ENCODE measurements at places on chromosomes 13 and 19.

DNA sequence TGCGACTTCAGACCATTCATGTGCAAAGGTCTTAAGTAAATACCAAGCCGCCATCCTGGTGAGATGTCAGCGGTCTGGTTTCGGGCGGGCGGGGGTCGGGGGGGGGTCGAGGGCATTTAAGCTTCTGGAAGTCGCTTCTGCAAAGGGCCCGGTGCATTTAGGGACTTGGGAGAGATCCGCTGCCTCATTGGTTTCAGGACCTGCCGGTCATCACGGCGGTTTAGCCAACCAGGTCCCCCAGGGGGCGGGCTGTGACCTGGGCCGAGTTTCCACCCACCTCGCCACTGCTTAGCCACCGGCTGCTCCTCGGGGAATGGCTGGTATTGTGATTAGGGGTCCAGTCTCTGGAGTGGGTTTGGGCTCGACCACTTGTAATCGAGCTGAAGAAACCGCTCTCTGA, 7.8 kb downstream of the ANKLE1 start:
- DNase-seq: peak; percentile 53

DNA sequence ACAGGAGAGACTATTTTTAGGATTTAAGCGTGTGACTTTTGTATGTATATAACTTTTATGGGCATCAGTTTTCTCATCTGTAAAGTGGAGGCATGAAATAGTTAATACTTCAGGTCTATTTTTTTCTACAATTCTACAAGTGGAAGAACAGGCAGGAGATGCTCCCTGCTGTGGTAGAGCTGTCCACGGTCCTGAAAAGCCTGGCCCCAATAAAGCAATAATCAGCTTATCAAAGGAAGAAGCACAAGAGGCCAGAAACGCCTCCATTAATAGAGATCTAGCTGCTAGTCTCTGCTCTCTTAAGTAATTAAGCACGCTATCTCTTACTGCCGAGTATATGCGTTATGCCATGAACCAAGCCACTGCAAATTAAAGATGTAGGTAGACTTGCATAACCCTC, 28.0 kb upstream of the WASF3 start:
- no peak for DNase-seq

- DNase-seq: no peak
These were observed 218.4 kb upstream of the TMTC4 start for GRCh38 chr13:100892981-100893380.

DNA sequence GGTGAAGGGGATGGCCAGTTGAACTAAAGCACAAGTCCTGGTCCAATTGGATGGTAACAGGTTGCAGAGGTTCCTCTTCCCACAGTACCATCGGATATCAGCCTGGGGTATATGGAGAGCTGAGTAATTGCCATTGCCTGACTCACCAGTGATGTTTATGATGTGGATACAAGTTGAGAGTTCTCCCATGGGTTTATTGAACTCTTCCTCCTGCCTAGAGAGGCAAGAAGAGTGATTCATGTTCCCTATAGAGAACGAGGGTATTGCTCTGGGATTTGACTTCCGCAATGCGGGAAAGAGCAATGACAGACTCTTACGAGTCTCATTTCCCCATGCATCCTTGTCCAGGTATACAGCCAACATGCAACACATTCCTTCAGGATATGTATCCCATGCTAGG, 111.3 kb upstream of the PCDH9 start:
- DNase-seq: no peak

GRCh38 chr13:50214514-50214913, 199.3 kb downstream of the KCNRG start:
- no peak for DNase-seq

DNA sequence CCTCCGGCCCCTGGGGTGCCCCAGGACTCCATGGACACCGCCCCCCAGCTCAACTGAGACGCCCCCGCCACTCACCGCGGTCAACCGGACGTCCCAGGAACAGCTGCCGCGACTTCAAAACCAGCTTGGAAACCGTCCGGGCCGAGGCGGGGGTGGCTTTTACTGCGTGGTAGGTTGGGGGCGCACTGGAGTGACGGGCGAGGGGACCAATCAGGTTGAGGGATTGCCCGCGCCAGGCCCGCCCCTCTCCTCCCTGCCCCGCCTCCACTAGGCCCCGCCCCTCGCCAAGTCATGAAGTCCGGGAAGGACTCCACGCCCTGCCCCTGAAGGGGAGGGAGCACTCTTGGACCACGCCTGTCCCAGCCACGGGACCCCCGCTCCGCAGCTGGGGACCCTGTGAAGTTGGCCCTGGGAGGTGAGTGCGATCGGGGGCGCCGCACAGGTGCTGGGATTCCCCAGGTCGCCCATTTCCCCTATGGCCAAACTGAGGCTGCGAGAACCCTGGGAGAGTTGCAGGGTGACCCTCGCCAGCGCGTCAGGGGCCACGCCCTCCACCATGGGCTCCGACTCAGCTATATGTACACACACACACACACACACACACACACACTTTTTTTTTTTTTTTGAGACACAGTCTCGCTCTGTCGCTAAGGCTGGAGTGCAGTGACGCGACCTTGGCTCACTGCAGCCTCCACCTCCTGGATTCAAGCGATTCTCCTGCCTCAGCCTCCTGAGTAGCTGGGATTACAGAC, at the start of gene PLIN3:
Gene PLIN3 (minus strand): TSS at position 134 of the 752 bp plus-strand sequence. CDS start 6,273 bp downstream, outside the sequence.
- peak; percentile 93 for DNase-seq

- no peak for DNase-seq
These were observed 2723.9 kb downstream of the PCDH9 start for GRCh38 chr13:64506246-64506645.

DNA sequence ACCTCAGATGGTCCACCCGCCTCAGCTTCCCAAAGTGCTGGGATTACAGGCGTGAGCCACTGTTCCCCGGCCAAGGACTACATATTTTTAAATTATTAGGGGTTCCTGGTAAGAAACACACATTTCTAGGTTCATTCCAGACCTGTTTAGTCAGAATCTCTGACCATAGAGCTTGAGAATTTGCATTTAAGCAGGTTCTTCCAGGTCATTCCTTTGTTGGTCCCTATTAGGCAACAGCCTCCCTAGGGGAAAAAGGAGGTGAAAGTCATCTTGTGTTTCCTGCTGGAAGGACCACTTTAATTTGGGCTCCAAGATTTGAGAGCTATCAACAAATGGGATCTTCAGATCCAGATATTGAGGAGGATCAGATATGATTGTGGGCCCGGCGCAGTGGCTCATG, 16.3 kb downstream of the S1PR2 start:
- no peak for DNase-seq

- no peak for DNase-seq
These were observed 449.8 kb downstream of the FGF9 start for GRCh38 chr13:22120646-22121045.

DNA sequence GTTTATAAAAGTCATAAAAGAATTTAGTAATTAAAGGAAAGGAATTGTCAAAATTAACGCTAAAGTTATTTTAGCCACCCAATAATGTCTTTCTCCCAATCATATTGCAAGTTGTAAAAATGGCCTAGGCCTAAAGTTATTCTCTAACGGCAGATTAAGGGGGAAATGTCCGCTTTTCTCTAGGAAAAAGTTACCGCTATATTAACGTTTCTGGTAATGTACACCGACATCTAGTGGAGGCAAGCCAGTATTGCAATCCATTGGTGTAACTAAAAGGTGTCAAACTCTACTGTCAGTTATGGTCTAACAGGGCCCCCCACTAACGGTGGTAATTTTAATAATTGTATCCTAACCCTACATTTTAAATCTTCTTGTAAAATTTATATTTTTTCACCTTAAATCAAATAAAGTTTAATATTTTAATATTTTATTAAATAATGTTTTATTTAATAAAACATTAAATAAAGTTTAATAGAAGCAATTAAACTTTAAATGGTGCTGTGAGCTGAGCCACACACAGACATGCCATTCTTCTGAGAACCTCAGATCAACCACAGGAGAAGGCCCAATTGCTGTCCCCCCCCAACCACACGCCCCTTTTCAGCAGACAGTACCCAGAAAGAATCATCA, 35.9 kb upstream of the ZSCAN5A start:
- peak; percentile 49 for DNase-seq

DNA sequence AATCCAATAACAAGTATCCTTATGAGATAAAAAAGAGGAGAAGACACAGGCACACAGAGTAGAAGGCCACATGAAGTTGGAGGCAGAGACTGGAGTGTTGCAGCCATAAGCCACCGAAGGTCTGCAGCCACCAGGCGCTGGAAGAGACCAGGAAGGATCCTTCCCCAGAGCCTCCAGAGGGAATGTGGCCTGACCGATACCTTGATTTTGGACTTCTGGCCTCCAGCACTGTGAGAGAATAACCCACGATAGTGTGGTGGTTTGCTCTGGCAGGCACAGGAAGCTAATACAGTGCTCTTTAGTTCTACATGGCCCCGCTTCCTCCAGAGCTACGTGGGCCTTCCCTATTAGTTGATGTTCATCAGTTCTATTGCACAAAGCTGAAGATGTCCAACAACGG, 15.3 kb upstream of the SULT2A1 start:
- no peak for DNase-seq

- no peak for DNase-seq
These were observed 235.2 kb downstream of the KCNRG start for GRCh38 chr13:50250401-50250800.

GRCh38 chr19:18975011-18975410, 34.0 kb upstream of the HOMER3 start:
- DNase-seq: no peak

DNA sequence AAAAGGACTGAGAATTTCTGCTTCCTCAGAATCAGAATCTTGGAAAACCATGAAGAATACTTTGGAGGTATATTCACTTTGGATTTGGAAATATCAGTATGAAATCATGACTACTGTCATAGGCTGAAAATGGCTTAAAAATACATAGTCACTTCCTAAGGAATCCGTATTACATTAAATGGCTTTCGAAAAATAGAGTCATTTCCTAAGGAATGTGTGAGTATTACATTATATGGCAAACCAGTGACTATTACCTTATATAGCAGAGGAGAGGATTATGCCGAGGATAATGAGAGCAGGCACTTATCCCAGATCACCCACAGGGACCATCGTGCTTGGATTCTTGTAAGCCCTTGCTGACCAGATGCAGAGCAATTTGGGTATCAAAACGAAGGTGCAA, 1471.8 kb downstream of the EFNB2 start:
- DNase-seq: no peak

DNA sequence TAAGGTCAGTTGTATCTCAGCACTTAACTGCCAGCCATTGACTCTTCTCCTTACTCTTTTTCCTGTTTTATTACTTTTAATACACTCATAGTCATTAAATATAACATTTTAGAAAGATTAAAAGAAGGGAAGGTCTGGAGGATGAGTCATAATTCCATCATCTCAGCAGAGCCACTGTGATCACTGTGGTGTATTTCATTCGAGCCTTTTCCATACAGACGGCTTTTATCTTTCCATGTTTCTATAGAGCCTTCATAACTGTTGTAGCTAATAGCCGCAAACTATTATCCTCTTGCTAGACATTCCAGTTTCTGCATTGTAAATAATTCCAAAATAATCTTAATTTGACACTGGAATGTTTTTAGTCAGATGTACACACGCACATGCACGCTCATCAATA, 4.7 kb upstream of the FLT1 start:
- DNase-seq: no peak

DNA sequence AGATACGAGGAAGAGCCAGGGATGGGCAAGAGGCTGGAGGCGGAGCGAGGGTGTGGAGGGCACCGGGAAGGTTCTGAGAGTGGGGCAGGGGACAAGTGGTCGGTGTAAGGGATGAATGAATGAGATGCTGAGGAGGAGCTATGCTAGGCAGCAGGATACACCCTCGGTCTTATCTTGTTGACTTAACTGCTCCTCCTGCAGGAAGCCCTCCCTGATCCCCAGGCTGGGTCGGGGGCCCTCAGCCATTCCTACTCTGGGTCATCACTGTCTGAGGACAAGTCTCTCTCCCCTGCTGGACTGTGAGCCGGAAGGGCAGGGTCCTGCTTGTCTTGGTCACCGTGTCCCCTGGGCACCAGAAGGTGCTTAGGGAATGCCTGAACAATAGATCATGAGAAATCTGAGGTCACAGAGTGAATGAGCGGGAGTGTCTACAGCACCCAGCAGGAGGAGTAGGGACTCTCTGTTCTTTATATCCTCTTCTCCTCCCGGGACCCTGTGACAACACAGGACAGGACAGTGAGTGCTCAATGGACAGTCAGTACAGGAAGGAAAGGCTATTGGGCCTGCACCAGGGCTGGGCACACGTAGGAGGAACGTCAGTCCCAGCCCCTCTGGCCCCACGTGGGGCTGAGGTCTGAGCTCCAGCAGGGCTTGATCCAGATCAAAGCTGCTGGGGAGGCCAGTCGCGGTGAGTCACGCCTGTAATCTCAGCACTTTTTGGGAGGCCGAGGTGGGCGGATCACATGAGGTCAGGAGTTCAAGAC, 6.5 kb downstream of the NKPD1 start:
- no peak for DNase-seq

- DNase-seq: peak; percentile 64
These were observed 372 bp downstream of the DNAAF3 start for GRCh38 chr19:55165952-55166529.

GRCh38 chr19:1385816-1386215, 2.1 kb downstream of the NDUFS7 start:
- no peak for DNase-seq

- no peak for DNase-seq
These were observed at the start of gene F7 for GRCh38 chr13:113105032-113105920. Gene F7, plus strand, starts transcription at chr13:113105791. Its CDS starts 51 bp downstream, at chr13:113105842.

- no peak for DNase-seq
These were observed 674 bp upstream of the FBXL12 start for GRCh38 chr19:9819596-9819909.

GRCh38 chr13:49749848-49750247, 42.6 kb downstream of the KPNA3 start:
- DNase-seq: no peak

GRCh38 chr19:21383980-21384582, 12.9 kb upstream of the ZNF493 start:
- no peak for DNase-seq

GRCh38 chr19:41872384-41872774, 4.7 kb upstream of the CD79A start:
- no peak for DNase-seq

DNA sequence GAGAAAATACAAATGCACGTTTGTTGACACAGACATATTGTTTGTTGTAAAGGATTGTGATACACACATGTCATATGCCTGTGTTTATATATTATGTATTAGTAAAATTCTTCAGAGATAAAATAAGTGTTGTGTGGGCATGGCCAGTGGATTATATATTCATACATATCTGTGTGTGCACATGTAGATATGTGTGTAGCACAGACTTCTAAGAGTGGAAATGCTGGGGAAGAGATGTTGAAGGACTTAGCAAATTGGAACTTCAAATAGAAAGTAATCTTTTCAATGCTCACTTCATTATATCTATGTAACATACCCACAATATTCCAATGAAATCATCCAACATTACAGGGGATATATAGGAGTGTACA, 413.2 kb downstream of the LMO7 start:
- no peak for DNase-seq

GRCh38 chr13:110560601-110561343, 750 bp downstream of the RAB20 start:
- DNase-seq: peak; percentile 8

- no peak for DNase-seq
These were observed 10.1 kb downstream of the PAK4 start for GRCh38 chr19:39135701-39136100.

Data from CD4-positive, alpha-beta T cell treated with Interferon alpha-2 for 1 hour (primary cell).